ENCODE measurements at places on chromosomes 6 and 20.

DNA sequence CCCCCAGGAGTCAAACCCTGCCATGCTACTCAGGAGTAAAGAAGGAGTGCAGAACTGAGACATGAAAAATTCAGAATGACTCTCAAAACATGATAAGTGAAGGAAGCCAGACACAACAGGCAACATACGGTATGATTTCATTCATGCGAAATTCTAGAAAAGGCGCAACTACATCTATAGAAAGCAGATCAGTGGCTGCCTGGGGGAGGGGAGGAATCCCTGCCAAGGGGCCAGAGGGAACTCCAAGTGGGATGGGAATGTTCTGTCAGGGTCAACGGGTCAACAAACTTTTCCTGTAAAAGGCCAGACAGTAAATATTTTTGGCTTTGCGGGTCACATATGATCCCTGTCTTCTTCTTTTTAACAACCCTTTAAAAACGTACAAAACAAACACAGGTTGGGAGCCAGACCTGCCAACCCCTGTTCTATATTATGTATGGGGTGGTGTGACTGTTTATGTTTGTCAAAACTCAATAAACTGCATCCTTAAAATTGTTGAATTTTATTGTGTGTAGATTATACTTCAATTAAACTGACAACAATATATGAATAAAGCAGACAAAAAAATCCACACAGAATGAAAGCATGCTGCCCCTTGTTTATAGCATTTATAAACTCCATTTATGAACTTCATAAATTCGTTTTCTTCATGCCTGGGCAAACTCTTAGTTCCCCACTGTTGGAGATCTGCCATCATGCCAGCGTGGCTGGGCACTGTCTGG is 56.6 kb upstream of the TRAF3IP2 start:
- no peak for DNase-seq

DNA sequence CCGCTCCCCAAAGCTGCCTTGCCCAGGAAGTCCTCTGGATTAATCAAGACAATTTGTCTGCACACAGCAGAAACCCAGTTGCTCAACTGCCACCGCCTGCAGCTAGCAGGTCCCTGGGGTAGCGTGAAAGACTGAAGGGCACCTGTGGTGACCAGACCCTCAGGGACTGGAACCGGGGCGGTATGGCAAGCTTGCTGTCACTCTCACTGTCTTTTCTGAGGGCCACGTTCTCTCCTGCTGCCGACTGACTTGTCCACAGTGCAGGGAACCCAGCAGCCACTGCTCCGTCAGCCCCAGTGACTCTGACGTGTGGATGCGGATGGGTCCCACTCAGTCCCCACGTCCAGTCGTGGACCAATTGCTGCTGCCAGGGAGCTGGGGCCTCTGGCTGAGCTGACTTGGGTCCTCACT is 72.8 kb upstream of the PMEPA1 start:
- DNase-seq = no peak

GRCh38 chr20:63846128-63846771 is 15.0 kb upstream of the ABHD16B start:
- no peak for DNase-seq

DNA sequence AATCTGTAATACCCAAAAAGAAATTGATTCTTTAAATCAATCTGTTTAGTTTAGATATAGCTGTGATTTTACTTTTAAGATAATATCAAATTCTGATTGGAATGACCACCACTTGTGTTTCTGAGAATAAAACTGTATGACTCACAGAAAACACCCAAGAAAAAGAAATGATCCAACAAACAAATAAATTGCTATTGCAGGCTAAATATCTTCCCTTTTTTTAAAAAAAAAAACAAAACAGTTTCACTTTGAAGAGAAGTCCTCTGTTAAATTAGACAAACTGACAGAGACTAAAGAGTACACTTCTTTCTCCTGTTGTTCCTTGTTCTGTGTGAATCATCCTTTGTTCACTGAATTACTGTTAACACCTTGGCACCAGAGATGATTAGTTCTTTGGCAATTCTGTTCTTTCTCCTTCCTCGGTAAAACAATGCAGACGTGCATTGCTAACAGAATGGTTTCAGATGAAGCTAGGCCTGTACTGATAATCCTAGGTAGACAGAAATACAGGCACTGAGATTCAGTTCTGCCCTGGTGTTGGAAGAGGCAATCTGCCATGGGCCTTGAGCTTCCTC is 895.2 kb upstream of the CITED2 start:
- no peak for DNase-seq

DNA sequence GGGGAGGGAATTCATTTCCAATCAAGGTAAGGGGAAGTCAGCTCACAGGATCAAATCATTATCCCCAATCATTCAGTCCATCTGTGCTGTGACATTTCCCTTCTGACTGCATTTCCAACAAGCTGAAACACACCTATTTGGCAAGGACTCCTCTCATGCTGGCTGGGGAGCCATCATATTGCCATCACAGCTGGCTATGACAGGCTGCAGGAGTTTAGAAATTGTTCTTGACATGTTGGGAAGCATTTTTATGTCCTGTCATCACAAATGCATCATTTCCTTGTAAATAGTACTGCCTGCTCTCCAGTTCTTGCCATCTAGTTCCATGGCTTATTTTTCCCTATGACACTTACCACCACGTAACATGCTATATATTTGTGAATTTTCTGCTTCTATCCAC is 113.9 kb upstream of the TMEM170B start:
- no peak for DNase-seq

DNA sequence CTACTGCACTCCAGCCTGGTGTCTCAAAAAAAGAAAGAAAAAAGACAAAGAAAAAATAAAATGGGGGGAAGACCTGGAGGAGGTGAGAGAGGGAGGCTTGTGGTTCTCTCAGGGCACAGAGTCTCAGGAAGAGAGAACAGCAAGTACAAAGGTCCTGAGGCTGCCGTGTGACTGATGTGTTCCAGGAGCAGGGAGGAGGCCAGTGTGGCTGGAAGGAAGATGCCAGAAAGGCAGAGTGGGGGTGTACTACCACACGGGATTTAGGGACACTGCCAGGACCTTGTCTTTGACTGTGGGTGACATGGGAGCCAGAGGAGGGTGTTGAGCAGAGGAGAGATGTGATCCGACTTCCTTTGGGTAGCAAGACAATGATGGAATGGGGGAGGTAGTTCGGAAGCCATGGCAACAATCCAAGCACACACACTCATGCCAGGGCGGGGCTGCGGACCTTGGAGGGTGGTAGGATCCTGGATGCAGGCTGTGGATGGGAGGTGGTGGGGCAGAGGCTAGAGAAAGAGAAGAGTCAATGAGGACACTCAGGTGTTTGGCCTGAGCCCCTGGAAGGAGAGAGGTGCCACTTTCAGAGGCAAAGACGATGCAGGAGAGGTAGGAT is 136.4 kb upstream of the PTPN1 start:
- DNase-seq = no peak

- DNase-seq = no peak
These were observed 30.7 kb upstream of the MYLIP start for GRCh38 chr6:16098211-16098610.

- DNase-seq = no peak
These were observed 52.4 kb downstream of the MAP3K7 start for GRCh38 chr6:90534337-90535025.

DNA sequence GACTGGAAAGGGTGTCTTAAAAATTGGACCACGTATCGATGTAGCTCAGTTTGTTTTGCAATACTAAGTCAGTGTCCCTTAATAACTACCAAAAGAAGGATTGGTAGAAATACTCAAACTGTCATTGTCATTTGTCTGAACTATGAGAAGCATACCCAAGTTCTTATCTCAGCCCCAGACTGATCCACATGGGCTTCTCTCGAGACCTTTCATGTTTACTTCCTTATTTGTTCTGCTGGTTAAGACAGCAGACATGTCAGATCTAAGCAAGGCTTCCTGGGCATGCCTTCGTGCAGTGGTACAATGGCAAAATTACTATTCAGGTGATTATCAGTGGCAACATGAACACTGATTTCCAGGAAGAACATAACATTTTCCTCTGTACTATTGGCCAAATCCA is 211.1 kb upstream of the PHACTR1 start:
- no peak for DNase-seq

GRCh38 chr6:34901930-34902329 is 12.9 kb downstream of the ANKS1A start:
- no peak for DNase-seq

DNA sequence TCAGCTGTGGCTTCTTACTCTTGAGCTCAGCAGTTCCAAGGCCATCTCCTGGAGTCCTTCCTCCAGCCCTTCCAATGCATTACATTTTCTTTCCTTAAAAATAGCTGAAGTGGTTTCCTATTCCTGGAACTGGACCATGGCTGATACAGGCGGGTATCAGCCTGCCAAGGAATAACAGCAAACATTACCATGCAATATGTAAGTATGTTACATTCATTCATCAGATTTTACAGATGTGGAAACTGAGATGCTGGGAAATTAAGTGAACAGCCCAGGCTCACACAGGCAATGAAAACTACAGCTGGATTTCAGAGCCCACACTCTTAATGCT is 100.4 kb downstream of the NRN1 start:
- DNase-seq = no peak

DNA sequence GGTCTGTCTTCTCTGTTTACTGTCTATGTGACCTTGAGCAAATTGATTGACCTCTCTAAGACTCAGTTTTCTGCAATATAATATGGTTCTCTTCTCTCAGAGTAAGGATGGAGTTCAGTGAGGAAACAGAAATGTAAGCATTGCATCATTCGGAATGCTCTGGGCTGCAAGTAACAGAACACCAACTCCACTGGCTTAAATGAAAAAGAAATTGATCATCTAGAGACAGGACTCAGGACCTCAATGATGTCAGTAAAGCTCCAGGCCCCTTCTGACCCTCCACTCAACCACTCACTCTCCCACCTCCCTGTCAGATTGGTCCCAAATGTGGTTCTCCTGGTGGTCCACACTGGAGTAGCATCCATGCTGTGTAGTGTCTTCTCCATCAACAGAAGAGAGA is 31.9 kb downstream of the FAM110A start:
- DNase-seq = no peak

DNA sequence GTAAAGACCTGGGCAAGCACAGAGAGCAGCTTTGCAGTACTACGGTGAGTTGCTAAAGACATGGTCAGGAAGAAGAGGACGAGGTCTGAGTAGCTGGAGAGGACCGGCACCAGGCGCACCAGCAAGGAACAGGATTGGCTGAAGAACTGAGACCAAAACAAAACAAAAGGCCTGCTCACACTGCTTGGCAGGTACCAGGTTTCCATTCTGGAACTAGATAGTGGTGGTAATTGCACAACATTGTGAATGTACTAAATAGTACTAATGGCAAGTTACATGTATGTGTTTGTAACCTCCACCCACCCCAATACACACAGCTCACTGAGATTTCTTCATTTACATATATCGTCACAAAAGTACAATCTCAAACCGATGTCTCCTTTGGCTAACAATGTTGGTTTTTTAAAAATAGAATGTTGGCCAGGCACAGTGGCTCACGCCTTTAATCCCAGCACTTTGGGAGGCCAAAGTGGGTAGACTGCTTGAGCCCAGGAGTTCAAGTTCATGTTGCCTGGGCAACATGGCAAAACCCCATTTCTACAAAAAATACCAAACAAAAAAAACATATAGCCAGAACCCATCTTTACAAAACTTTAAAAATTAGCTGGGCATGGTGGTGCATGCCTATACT is 32.5 kb upstream of the LYRM2 start:
- DNase-seq = no peak

GRCh38 chr6:142802124-142802523 is 142.9 kb downstream of the HIVEP2 start:
- peak; percentile 36 for DNase-seq

DNA sequence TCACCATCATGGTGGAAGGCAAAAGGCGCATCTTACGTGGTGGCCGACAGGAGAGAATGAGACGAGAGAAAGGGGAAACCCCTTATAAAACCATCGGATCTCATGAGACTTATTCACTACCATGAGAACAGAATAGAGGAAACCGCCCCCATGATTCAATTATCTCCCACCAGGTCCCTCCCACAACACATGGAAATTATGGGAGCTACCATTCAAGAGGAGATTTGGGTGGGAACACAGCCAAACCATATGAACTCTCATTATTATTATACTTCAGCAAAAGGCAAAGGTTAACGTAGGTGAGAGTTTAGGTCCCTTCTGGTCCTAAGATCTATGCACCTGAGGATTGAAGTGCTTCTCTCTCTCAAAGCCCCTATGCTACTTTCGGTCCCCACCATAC is 2.4 kb upstream of the PFDN4 start:
- no peak for DNase-seq

GRCh38 chr6:24874776-24875533 is 60.8 kb downstream of the RIPOR2 start:
- no peak for DNase-seq

DNA sequence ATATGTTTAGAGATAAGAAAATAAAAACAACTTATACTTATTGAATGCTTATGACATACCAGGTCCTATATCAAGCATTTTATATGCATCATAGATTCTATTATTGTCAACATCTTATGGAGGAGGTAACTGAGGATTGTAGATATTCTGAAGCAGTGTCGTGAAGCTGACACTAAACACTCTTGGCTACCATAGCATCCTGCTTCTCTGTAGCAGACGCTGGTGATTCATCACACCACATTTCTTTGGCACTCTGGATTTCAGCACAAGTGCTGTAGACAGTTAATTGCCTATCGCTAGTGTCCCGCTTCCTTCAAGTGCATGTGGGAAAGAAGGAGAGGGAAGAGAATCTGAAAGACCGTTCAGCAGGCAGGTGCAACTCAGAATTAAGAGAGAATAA is 317.1 kb downstream of the PLCB1 start:
- no peak for DNase-seq

DNA sequence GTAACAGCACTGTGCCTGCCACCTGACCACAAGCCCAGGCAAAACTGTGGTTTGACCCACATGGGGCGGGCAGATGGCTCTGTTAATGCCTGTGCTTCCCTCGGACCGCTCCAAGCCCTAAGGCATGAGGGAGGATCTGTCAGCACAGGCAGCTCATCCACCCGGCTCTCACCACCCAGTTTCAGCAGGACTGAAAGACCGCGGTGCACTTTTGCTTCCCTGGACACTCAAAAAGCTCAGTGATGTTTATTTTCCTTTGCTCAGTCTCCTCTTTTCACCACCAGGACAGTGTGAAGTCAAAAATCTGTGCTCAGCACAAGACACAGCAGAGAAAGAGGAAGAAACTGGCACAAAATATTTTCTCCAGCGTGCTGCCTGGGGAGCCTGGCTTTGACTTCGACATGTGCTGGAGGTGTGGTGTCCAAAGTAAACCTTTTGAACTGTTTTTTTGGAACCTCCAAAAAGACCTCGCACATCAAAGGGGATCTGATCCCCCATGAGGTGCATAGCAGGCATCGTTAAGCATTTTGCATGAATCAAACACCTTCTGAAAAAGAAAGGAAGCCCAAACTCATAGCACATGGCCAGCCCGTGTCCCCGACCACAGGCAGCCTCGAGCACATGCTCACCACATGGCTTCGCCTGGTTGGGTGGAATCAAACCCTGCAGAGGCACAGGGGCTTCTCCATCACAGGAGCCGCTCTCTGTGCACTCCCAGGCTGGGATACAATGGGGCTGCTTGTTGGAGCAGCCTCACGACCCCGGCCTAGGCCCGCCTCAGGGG is 441.7 kb upstream of the JARID2 start:
- DNase-seq = no peak
